ENCODE measurements at places on chromosomes 1 and 21.

- peak; percentile 27 for DNase-seq
These were observed 49.7 kb downstream of the SYF2 start for GRCh38 chr1:25182629-25183028.

DNA sequence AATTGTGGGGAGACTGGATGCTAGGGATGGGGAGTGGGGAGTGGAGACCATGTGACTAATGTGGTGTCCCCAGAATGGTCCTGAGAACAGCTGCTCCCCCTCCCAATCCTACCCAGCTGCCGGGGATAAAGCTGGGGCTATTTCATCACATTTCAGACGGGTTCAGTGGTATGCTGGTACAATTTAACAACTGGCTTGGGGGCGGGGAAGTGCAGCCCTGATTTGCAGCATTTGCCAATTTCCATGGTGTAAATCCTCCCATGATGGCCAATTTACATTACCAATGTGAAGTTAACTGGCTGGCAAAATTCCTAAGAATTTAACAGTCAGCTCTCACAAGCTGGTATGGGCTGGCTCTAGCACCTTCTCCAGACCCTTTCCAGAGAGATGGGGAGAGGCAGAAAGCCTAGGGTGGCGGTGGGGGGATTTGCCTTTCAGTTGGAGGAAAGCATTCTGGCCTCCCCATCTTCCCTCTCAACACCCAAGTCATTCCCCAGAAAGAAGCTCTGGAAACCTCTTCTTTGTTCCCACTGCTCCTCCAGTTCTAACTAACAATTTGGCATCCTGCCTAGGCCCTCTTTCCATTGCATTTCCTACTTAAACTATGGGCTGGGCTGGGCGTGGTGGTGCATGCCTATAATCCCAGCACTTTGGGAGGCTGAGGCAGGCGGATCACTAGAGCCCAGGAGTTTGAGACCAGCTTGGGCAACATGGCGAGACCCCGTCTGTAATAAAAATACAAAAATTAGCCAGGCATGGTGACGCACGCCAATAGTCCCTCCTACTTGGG is 11.3 kb upstream of the ADGRB2 start:
- DNase-seq = no peak

GRCh38 chr1:30976143-30976542 is 67.6 kb upstream of the SDC3 start:
- peak; percentile 69 for DNase-seq

DNA sequence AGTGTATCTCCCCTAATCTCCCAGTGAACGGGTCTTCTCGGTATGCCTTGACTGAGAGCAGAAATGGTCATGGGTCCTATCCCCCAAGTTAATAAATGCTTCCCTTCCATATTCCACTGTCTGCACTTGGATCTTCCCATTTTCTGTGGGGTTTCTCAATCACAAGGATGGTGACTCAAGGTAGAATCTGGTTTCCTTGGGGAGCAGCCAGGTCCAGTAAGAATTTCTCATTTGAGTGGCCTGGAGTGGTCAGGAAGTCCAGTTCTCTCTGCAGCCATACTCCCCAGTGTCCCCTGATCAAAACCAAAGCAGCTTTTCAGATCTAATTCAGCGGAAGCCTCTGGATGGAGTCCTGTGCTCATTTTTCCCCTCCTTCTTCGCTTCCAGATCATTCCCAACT is 14.8 kb upstream of the SLC27A3 start:
- DNase-seq = no peak

DNA sequence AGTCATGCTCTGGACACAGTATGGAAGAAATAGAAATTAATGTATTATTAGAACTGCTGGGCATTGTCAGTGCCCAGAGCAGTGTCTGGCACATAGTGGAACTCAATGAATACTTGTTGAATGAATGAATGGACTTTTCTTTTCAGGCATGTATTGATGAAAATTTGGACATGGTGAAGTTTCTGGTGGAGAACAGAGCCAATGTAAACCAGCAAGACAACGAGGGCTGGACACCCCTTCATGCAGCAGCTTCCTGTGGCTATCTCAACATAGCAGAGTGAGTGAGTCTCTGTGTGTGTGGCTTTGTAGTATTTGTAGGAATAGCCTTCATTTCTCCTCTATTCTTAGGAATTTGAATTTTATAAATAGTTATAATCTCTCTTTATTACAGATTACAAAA is 68.1 kb downstream of the PPP1R12B start:
- peak; percentile 51 for DNase-seq

GRCh38 chr1:66954208-66954607 is 29.4 kb downstream of the MIER1 start:
- no peak for DNase-seq

DNA sequence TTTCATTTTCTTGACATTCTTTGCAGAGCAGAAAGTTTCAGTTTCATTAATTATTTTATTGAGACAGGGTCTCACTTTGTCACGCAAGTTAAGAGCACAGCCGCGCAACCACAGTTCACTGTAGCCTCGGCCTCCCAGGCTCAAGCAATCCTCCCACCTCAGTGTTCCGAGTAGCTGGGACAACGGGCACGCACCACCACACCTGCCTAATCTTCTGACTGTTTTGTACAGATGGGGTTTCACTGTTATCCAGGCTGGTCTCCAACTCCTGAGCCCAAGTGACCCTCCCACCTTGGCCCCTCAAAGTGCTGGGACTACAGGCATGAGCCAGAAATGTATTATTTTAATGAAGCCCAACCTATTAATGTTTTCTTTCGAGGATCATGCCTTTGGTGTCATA is 3.0 kb upstream of the SPATC1L start:
- no peak for DNase-seq

- DNase-seq = no peak
These were observed 32.2 kb downstream of the HENMT1 start for GRCh38 chr1:108628665-108629064.
